Smooth muscle cell of the brain vasculature (primary cell): ENCODE measurements at places on chromosomes 6 and 20.

DNA sequence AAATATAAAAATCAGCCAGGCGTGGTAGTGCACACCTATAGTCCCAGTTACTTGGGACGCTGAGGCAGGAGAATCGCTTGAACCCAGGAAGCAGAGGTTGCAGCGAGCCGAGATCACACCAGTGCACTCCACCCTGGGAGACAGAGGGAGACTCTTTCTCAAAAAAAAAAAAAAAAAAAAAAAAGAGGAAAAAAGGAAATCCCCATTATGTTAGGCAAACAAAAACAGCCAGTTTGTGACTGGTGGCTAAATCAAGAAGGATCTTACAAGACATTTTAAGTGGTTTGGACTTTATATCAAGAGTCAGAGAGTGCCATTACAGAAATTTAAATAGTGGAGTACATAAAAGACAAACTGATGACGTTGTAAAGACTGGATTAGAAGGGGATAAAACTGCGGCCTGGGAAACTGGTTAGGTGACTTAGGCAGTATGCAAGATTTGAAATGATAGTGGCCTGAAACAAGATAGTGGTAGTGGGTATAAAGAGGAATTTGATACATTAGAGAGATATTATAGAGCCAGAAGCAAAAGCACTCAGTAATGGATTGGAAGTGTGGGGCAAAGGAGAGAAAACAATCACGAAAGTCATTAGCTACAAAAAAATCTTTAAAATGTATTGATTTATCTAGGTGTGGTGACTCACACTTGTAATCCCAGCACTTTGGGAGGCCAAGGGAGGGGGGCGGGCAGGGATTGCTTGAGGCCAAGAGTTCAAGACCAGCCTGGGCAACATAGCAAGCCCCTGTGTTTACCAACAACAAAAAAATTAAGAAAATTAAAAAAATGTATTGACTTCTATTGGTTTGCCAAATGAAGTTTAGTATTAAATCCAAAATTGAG is 1.7 kb upstream of the MYO6 start:
- DNase-seq = no peak

GRCh38 chr20:45058168-45058850 is 42.6 kb downstream of the KCNS1 start:
- DNase-seq = no peak

- no peak for DNase-seq
Observed at GRCh38 chr6:25465941-25466340, 186.1 kb upstream of the SCGN start.

GRCh38 chr20:24668791-24669190 is 199.4 kb downstream of the SYNDIG1 start:
- no peak for DNase-seq

- DNase-seq = no peak
Observed at GRCh38 chr20:32336918-32337347, 21.2 kb upstream of the ASXL1 start.

DNA sequence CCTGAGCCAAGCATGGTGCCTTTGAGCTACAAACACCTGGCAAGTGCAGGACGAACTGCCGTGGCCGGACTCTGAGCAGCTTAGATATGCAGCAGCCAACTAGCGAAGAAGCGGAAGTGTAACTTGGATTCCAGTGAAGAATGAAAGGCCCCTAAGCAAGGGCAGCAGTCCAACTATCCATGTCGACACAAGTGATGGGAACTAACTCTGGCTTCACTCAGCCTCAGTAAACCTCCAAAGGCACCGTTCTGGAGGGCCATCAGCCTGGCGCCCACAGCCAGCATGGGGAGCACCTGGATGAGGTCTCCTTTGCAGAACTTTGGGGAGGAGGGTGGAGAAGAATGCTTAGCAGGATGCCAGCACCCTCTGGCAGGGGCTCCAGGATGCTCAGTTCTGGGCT is 78.4 kb upstream of the MLN start:
- no peak for DNase-seq

DNA sequence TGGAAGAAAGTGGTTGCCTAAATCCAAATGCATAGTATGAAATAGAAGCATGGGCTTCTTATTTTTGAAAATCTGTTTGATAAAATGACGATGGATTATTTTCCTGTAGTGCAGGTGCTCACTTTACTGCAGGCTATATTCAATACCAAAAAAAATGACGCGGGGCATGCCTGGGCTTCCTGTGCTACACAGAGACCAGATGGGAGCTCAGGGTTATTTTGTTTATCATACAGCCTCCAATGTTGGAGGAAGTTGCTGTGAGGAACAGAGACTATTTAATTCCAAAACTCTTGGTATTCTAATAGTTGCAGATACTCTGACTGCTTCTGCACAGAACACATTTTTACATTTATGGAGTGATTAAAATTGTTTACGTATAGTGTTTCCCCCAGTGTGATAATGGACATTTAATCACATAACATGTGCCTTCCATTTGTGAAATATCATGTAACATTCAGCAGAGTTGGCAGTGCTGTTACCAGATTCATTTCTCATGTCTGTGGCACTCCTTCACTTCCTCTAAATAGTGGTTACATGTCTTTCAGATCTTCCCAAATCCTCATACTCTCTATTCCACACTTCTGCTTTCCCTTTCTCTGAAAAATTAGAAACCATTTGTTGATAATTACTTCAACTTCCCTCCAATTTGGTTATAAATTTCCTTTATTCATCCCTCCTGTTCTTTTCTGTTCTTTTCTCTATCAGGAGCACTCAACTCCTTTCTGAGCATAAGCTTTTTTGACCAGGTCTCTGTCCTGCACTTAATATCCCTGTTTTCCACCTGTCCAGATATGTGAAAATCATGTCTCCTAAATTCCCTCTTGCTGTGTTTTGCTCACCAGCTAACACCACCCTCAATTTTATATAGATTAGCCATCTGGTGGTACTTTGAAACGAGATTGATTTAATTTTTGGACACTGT is 121.6 kb downstream of the ADGRB3 start:
- no peak for DNase-seq

GRCh38 chr6:40958738-40959137 is 80.3 kb downstream of the UNC5CL start:
- no peak for DNase-seq

DNA sequence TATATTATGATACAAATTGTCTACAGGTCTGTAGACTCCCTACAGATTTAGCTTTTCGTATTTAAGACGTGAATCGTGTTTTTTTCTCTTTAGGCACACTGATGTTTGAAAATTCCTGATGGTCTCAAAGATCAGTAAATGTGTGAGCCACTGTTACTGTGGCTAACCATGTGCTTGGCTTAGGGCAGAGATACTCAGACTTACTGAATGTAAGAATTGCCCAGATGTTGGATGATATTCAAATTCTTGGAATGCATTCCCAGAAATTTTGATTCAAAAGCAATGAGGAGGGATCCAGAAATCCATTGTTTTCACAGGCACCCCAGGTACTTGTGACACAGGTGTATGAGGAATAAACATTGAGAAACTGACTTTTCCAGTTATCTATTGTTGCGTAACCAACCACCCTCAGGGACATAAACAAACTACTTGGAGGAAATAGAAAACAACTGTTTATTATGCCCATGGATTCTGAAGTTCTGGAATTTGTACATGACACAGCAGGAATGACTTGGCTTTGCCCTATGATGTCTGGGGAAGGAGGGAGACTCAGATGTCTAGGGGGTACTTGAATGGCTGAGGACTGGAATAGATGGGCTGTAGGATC is 339.6 kb upstream of the CITED2 start:
- no peak for DNase-seq

GRCh38 chr6:45930420-45931040 is 85.1 kb downstream of the CLIC5 start:
- DNase-seq = peak; percentile 63

DNA sequence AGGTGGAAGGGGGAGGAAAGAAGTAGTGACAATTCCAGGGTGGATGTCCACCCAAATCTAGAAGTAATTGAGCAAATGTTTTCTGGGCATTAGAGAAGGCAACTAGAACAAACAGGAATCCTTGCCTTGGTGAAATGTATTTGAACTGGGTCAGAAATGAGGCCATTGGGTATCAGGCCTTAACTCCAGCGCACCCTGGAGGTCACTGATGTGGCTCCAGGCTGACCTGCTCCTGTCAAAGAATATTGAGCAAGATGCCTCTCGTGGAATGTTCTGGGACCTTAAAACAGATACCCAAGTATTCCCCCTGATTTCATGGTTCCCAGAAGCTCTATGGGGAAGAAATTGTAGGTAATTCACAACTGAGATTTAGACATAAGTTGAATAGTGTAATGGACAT is 6.9 kb downstream of the HLA-DPB1 start:
- no peak for DNase-seq

DNA sequence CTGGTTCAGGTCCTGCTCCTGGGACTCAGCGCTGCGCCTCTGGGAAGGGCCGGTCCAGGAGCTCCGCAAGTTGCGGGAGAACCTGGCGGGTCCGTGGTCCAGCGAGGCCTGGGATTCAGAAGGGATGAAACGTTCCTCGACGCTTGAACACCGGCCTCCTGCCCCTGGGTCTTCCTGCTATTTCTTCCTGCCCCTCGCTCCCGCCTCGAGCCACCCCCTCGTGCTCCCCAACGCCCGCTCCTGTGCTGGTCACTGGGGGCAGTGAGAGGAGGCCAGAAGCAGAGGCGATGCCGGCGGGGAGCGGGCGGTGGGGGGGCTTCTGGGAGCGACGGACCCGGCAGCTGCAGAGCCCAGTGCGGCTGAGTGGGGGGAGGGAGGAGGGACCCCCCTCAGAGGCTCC is 20.8 kb upstream of the KIF25 start:
- no peak for DNase-seq

- DNase-seq = no peak
Observed at GRCh38 chr6:147947521-147947920, 395.1 kb upstream of the SASH1 start.

DNA sequence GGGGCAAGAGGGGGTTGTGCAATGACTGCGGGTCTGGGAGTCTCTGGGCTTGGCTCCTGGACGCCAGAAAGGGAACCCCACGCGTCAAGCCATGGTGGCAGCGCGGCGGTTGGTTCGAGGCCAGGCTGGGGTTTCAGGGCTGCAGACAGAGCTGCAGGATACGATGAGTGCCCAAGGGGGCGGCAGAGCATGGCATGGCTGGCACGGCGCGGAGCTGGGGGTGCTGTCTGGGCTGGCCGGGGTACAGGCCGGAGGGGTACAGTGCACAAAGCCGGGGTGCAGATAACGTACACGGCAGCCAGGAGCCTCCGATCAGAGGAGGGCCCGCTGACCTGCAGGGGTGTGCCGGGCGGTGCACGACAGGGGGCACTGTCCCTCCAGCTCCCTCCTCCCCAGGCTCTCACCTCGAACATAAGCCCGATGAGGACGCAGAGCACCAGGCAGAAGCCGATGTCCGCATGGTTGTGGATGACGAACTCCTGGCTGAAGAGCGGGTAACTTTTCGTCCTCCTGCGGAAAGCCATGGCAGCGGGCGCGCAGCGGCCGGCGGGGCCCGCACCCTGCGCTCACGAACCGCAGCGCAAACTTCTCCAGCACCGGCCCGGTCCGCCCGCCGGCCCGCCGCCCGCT is 353 bp downstream of the TRAM2 start:
- DNase-seq = no peak

DNA sequence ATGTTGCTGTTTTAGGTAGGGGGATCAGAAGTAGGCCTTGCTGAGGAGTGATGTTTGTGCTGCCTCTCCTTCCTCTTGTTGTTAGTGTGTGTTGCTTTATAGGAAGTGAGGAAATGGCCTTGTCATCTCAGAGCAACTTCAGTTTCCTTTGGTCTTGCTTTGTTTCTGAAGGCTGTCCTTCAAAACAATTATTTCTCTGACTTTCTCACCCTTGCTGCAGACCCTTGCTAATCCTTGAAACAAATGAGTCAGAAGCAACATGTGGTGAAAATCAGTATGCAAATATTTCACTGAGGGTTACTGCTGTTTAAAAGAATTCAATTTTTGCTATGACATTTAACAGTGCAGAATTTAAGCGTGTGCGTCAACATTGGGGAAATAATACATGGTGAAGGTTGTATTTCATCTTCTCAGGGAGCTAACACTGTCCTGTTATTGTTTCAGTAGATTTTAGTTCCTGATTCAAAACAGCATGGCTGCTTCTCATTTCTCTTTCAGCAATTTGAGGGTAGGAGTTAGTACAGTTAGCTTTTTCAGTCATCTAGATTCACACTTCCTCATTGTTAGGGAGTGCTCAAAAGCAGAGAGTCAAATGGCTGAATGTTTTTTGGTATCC is 13.8 kb downstream of the RNF144B start:
- no peak for DNase-seq

- DNase-seq = no peak
Observed at GRCh38 chr6:63476302-63476701, 96.0 kb upstream of the LOC128125822 start.

- no peak for DNase-seq
Observed at GRCh38 chr6:16496991-16497801, 258.8 kb downstream of the GMPR start.

DNA sequence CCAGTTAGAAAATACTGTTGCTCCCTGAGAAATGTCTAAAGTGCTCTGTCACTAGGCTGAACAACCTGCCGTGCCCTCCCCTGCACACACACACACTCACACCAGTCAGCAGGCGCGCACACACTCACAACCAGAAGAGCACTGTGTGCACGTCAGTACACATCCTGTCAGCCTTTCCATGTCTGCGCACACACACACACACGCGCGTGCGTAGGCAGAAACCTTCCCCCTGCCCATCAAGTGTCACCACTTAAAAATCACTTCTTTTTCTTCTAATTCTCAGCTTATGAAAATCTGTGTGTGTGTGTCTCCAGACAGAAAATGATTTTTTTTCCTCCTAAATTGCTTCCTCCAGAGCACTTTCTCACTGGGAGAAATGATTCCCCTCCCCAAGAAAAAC is 100.3 kb downstream of the EDN3 start:
- no peak for DNase-seq

DNA sequence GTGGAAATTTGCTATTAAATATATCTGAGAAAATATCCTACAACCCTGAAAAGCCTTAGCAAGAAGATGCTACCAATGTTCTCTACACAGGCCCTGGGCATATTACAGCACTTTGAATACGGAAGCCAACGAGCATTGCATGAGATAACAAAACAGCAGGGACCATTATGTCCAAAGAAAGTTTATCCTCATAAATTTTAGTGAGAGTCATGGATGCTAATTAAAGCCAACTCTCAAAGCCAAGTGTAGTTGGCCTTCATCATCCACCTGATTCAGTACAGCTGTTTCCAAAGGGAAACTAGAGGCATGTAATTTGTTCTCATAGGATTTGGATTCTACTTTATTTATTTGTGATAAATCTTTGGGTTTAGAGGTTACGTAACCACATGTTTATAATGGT is 564.8 kb downstream of the RFPL4B start:
- DNase-seq = no peak

DNA sequence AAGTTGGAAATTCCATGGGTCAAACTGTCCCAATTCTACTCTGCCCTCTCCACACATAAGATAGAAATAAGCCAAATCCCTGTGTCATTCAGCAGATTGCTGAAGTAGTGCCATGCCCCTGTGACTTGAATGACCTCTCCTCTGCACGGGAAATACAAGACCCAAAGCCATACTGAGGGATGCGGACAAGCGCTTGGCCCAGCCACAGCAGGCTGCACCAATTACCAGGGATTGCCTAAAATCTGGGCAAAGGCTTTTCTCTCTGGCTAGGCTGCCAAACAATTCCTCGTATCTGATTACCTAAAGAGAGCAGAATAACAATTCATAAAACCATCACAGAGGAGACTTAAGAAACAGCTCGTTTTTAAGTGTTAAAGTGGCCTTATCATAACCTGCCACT is 421.8 kb upstream of the JARID2 start:
- no peak for DNase-seq
